ENCODE measurements at places on chromosomes 11 and 22. TPM values are rescaled to one million over a fixed set of nuclear protein-coding genes. Genes with fewer than 3 reads are reported as not detected.

DEPDC7 gene
- 1.6 TPM for total RNA-seq

GRCh38 chr11:119460097-119460496 lies 37.1 kb upstream of the THY1 start:
- no peak for DNase-seq

DNA sequence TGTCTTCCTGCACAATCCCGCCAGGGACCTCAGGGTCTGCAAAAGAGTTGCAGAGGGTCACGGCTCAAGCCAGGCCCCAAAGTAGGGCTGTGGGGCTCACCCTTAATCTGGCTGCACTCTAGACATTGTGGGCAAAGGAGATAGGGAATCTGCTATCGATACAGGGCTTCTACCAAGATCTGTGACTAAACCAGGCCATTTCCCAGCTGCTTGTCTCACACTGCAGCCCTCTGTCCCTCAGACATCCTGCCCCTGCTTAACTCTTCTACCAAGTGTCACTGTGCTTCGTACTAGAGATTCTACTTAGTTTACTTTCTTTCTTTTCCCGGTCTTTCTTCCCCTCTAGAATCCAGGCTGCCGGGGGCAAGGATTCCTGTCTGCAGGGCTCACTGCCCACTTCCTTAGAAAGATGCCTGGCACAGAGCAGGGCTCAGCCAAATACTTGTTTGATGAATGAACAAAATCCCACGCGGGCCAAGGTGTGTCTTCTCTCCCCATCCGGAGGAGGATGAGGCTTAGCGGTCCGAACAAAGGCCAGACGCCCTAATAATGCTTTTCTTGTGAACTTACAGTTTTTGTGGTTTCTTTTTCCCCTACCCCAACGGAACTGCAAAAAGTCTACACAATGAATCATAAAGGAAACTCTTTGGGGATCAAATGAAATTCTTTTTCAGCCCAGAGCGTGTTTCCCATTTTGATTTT lies 61.3 kb upstream of the ANO1 start:
- no peak for DNase-seq

DNA sequence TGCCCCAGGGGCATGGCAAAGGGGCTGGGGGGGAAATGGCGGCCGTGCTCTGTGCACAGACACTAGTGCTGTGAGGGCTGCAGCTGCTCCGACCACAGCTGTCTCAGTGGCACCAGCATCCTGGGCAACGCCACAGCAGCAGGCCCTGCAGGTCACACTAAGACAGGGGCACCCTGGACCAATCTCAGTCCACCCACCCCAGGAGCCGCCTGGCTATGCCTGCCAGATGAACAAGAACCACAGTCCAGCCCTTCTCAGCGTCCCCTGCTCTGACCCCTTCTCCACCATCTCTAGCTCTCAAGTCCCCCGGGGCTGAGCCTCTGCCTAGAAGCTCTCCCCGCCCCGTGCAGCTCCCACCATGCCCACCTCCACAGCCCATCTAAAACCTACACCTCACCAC lies 16.5 kb downstream of the TUBGCP6 start:
- DNase-seq = no peak

DNA sequence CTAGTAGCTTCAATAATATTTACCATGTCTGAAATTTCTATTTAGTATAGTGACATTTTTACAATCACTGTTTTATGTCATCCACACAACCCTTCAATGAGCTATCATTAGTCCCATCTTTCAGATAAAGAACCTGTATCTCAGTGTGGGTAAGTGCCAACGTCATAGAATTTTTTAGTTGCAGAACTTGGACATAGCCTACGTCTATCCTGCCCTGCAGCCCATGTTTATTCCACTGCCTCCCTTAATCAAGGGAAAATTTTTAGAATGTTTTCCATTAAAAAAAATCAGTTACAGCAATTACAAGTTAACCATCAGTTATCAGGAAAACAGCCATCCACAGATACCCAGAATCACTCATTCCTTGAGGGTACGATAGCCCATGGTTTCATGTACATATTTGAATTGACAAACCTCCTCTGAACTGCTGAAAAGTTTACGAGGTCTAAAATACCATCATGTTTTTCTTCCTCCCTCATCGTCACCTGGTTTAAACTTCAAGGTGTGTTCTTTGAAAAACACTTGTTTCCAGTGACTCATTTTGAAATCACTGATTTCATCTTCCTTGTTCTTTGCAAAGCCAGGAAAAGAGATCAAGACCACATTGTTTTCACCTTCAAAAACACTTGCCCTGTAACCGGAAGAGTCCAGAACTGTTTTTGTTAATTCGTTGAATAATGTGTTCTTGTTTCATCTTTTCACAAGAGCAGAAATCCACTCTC lies 100.9 kb downstream of the FAM76B start:
- DNase-seq = no peak

DNA sequence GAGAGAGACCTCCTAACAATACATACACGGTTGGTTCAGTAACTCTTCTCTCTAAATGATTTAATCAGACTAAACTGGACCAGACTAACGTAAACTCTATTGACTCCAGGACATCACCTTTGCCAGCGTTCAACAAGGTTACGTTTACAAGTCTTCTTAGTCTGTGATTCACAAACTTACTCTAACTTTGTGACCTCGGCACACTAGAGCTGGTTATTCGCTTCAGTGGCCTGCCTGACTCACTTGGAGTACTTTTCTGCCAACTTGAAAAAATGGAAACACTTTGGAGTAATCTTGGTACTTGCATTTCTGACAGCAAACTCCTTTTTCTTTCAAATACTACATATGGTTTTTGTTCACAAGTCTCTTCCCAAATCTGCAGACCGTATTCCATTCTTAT lies 26.2 kb downstream of the MTMR2 start:
- DNase-seq = no peak

GRCh38 chr11:110529043-110529442 lies 99.3 kb downstream of the FDX1 start:
- no peak for DNase-seq
